ENCODE measurements at places on chromosomes 7 and 10. TPM values are rescaled to one million over a fixed set of nuclear protein-coding genes. Genes with fewer than 3 reads are reported as not detected.

NXPH1 gene
- total RNA-seq, result not detected

PON3 gene
- total RNA-seq, result 0.39 TPM

WNT8B gene
- total RNA-seq, result not detected

MMP21 gene
- total RNA-seq, result 0.15 TPM

AKR1B15 gene
- total RNA-seq, result not detected

LIPJ gene
- not detected for total RNA-seq

HMX3 gene
- not detected for total RNA-seq

GDF2 gene
- not detected for total RNA-seq

SPDYE9 gene
- not detected for total RNA-seq

STEAP4 gene
- total RNA-seq, result 40.5 TPM

CPA4 gene
- 1.3 TPM for total RNA-seq
